NCI-H1048 (cell line): ENCODE measurements at places on chromosomes 3 and 15.

DNA sequence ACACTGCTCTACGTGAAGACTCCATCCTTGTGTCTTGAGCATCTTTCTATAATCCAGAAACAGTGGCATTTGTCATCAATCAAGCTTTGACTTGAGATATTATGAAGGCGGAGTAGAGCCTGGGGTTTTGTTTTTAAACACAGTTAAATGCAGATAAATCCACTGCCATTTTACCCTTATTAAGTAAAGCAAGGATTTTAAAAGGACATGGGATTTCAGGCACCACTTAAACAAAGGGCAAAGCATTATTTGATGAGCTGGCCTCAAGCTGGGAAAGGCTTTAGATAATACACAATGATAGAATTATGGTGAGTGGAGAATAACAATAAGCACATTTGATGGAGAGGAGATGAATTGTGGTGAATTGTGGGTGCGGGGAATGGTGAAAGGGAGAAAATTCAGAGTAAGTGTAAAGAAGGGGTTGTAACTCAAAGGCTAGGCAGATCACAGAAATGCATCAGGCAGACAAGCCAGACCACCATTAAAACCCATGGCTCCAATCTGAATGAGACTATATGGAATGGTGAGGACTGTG is 54.9 kb upstream of the GLCE start:
- DNase-seq, result no peak

- no peak for DNase-seq
Measured at GRCh38 chr15:67322481-67322880, 67.9 kb downstream of the IQCH start.

DNA sequence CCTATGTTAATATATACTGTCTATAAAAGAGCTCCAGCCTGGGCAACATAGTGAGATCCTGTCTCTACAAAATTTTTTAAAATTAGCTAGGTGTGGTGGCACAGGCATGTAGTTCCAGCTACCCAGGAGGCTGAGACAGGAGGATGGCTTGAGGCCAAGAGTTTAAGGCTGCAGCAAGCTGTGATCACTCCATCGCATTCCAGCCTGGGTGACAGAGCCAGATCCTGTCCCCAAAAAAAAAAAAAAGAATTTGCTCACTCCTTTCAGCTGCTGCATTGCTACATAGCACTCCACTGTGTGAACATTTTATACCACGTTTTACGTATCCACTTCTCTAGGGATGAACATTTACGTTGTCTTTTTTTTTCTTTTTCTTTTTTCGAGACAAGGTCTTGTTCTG is 6.0 kb upstream of the TSEN2 start:
- no peak for DNase-seq

DNA sequence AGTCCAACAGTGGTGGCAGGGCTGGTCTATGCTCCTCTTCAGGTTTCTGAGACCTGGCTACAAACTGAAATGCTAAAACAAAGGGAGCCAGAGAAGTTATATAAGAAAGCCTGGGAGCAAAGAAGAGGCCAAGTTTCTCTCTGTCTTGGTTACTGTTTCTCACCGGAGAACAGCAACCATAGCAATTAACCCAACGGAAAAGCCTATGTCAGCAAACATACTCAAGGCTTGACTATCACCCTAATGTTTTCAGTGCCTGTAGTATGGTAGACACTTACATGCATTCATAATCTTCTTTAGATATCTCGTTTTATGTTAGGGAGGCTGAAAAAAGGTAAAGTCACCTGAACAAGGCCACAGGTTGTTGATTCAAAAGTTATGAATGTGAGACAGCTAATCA is 86.3 kb upstream of the CLSTN2 start:
- no peak for DNase-seq

DNA sequence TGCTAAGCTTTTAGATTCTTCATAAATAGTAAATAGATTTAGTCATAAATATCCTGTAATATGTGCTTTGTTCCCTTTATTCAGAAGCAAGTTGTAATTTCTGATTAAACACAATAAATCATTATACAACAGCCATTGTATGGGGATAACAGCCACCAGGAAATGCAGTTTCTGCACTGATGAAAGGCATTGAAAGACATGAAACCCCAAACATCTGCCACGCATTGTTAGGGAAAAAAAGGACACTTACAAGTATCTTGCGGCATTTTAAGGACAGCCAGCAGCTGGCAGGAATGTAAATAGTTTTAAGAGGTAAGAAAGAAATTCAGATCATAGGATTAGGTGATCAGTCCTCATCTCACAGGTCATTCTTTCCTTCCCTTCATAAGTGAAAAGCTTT is 801.1 kb upstream of the LMCD1 start:
- DNase-seq, result no peak

DNA sequence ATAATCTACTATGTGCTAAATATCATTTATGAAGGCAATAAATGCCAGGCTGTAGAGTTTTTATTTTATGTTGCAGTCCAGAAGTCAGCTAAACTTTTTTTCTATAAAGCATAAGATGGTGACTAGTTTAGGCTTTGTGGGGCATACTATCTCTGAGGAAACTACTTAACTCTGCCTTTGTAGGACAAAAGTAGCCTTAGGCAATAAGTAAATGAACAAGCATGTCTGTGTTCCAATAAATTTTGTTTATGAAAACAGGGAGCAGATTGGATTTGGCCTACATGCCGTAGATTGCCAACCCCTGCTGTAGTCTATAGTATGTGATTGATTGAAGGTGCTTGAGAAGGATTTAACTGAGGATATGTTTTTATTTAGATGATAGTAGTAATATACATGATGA is 502.5 kb upstream of the NAALADL2 start:
- DNase-seq, result no peak

DNA sequence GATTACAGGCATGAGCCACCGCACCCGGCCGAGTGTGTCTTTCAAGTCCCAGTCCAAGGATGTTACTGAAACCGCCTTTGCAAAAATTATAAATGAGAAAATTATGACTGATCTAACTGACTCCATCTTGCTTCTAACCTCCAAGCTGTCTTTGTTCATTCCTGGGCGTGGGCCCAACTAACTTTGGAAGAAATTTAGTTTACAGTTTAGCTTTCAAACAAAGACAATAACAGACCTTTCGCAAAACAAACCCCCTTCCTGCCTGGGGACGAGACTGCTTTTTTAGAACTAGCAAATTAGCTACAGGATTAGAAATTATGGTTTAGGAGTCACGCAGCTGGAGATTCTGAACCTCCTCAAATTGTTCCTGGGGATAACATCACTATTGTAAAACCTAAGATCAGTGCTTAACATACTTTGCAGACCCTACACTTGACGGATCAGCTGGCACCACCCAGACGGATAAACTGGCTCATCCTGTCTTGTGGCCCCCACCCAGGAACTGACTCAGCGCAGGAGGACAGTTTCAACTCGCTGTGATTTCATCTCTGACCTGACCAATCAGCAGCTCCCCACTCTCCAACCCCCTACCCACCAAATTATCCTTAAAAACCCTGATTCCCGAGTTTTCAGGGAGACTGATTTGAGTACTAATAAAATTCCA is 23.8 kb downstream of the NANOGP8 start:
- no peak for DNase-seq

DNA sequence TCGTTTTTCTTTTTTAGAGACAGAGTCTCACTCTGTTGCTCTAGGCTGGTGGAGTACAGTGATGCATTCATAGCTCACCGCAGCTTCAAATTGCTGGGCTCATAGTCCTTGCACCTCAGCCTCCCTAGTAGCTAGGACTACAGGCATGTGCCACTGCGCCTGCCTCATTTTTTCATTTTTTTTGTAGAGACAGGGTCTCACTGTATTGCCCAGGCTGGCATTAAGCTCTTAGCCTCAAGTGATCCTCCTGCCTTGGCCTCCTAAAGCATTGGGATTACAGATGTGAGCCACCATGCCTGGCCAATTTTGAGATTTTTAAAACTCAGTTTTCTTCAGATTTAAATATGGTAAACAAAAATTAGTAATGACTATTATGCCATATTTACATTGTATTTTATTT is 29.0 kb downstream of the SKIL start:
- DNase-seq, result no peak

- DNase-seq, result no peak
Measured at GRCh38 chr15:68389936-68390817, 41.8 kb downstream of the ITGA11 start.

- no peak for DNase-seq
Measured at GRCh38 chr15:64622410-64623260, 152.8 kb downstream of the RBPMS2 start.

DNA sequence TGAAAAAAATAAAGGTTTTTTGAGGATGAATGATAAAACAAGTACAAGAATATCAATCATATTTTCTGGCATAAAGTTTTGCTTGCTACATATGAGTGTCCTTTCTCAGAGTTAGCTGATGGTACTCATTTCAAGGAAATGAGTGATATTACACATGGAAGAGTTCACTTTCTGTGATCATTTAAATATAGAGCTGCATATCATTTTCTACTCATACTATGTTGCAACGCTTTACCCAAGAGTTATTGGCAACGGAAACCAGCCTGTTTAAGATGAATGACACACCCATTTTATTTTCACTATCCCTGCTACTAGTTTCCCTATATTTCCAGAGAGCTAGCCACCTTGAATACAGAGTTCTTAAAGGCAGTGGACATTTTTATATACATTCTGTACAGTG is 35.4 kb upstream of the RBMS3 start:
- no peak for DNase-seq
